NCI-H146 (cell line): ENCODE measurements at places on chromosomes 3 and 15.

- no peak for DNase-seq
Measured at GRCh38 chr3:149333176-149333859, at the start of gene TM4SF18. Gene TM4SF18 (minus strand): TSS chr3:149333636. CDS start chr3:149333382, 254 bp downstream.

GRCh38 chr15:26867200-26868007 is 542 bp downstream of the GABRA5 start:
- DNase-seq: no peak

DNA sequence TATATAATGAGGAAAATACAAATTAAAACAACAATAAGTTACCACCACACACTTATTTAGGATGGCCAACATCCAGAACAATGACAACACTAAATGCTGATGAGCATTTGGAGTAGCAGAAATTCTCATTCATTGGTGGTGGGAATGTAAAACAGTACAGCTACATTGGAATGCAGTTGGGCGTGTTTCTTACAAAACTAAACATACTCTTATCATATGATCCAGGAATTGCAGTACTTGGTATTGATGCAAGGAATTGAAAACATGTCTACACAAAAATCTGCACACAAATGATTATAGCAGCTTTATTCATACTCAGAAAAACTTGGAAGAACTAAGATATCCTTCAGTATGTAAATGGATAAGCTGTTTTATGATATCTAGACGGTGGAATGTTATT is 594.2 kb downstream of the ZBBX start:
- no peak for DNase-seq

- DNase-seq: no peak
Measured at GRCh38 chr3:126525853-126526667, 2.1 kb downstream of the CHST13 start.

GRCh38 chr15:51830276-51830806 is 888 bp downstream of the TMOD3 start:
- DNase-seq: peak; percentile 35

- no peak for DNase-seq
Measured at GRCh38 chr3:32469151-32469874, 33.3 kb downstream of the CMTM6 start.

DNA sequence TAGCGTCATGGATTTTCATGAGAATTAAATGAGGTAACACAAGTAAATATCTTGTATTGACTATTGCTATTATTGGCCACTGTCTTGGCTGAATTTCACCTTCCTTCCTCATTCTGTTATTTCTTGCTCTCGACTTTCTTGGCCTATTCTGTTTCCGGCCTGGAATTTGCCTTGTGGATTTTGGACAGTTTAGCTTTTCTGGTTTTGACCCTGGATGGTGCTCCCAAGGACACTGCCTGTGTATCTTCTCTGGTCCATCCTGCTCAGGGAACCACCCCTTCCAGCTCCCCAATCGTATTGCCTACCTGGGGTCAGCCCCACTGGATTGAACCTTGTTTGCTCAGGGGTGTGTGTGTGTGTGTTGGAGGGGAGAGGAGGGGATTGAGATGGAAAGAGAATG is 376.2 kb upstream of the C2CD4B start:
- no peak for DNase-seq

DNA sequence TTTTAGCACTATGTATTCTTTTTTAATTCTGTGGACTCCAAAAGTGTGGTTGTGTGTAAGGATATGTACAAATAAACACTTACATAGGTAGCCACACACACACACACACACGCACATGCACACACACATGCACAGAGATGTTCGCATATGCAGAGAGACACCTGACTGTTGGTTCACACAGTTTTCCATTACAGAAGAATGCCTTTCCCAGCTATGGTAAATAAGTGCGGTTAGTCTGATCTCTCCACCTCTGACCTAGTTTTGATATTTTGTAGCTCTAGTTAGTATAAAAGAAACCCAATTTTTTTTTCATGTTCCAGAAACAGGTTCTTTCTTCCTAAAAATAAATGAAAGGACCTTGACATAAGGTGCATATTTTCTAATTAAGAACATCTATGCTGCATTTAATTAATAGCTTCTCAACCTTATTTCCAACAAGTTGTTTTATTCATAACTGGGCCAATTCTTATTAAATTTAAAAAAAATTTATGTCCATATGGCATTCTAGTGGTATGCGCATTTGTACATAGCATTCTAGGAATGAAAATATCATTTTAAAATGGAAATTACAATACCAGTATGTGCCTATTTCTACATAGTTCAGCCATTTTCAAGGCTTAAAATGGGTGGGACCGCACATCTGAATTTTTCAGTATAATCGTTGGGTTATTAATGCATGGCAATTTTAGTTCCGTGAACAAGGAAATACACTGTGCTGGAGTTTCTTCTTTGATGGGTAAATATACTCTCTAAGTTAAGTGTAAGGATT is 27.2 kb downstream of the TMEM108 start:
- DNase-seq: no peak

DNA sequence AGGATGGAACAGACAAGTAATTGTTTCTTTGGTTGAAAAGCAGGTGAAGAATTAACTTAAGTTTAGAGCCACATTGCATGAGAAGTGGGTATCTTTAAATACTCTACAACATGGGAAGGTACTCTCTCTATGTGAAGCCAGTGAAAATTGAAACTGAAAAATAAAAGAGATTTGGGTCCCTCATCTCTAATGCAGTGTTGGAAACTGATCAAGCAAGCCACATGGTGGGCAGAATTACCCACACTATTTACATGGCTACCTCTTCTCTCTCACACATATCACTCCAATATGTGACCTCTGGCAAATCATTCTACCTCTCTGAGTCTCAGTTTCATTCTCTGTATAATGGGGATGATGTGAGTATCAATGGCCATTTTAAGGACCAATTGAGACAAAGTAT is 339.0 kb downstream of the IL5RA start:
- no peak for DNase-seq

- DNase-seq: no peak
Measured at GRCh38 chr3:138401834-138402233, 32.6 kb upstream of the ESYT3 start.

GRCh38 chr15:63030101-63030551 is 12.4 kb upstream of the TPM1 start:
- no peak for DNase-seq

GRCh38 chr3:38640661-38641452 is 8.6 kb downstream of the SCN5A start:
- DNase-seq: peak; percentile 67

- DNase-seq: no peak
Measured at GRCh38 chr3:187880441-187880840, 135.2 kb upstream of the BCL6 start.

- DNase-seq: no peak
Measured at GRCh38 chr3:2880218-2880756, 229.9 kb downstream of the IL5RA start.

GRCh38 chr15:89177633-89178306 is 43.6 kb downstream of the RLBP1 start:
- DNase-seq: peak; percentile 42
